ENCODE measurements at places on chromosomes 6 and 20.

- no peak for DNase-seq
Observed at GRCh38 chr6:155126727-155127439, 131.8 kb downstream of the TIAM2 start.

DNA sequence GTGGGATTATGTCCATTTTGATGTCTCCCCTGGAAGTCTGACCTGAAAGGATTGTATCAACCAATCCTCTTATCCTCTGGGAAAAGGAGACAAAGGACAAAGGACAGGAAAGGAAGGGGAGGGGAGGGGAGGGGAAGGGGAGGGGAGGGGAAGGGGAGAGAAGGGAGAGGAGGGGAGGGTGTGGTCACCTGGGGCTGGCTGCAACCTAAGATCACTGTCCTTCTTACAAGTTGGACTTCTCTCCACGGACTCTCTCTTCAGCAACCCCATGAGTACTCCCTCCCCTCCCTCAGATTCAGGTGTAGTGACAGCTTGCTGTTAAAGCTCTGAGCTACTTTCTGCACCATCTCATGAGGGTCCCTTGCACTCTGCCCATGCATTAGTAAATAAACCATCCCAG is 58.9 kb upstream of the KLHL31 start:
- no peak for DNase-seq

GRCh38 chr6:127115084-127115655 is 3.3 kb upstream of the RSPO3 start:
- DNase-seq = no peak

GRCh38 chr20:1897965-1898464 is 2.8 kb downstream of the SIRPA start:
- DNase-seq = peak; percentile 93

DNA sequence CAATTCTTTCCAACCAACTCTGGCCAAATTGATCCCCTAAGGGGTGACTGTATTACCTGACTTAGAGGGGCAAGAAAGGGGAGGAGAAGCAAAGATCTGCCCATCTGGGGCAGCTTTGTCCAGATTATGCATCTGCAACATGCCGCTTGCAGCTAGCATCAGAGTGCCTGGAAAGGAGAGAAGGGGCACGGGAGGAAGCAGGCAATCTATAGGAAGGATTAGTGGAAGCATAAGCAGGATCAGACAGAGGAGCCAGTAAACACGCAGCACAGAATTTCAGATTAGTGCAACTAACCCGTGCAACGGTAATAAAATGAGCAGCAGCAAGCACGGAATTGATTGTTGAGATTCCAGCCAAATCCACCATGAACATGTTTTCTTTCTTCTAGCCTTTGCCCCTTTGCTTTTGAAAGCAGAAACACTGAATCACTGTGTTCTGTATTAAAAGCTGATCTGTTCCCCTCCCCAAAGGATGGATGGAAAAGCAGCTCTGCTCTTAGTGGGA is 643.6 kb upstream of the CHD6 start:
- DNase-seq = no peak

GRCh38 chr20:18886756-18887155 is 73.2 kb downstream of the SCP2D1 start:
- DNase-seq = no peak

GRCh38 chr6:68727699-68728098 is 92.6 kb downstream of the ADGRB3 start:
- no peak for DNase-seq

- no peak for DNase-seq
Observed at GRCh38 chr6:134810402-134810801, 139.5 kb downstream of the ALDH8A1 start.

DNA sequence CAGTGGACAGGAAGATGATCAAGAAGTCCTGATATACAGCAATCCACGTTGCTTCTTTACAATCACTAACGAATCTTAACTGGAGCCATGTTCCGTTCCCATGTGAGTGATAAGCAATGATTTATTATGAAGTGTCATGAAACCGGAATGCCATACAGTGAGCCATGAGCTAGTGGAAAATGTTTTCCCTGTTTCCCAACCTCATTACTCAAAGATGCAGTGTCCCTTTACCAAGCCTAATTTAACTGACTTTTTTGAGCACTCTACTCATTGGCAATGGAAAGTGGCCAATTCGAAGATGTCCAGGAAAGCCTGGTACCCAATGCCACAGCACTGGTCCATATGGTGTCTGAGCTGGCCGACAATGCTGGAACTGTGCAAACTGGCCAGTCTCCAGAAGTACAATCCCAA is 148.3 kb downstream of the ZNF217 start:
- no peak for DNase-seq

DNA sequence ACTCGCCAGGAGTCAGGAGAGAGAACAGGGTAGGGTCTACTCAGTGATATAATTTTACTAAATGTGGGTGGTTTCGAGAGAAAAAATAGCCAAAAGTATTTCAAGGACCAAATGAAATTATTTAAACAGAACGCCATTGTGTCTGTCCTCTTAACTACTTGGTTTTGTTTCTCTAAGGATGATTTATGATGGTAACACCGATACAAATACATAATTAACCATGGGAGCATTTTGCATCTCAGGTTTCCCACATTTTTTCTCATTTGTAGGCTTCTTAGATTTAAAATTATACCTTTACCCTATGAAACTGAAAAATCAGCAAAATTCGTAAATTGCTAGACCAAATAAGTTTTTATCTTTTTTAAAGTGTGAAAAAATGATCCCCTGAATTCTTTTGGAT is 188.2 kb downstream of the ZFP64 start:
- DNase-seq = no peak

- DNase-seq = no peak
Observed at GRCh38 chr20:5596401-5597193, 153.6 kb upstream of the SHLD1 start.

DNA sequence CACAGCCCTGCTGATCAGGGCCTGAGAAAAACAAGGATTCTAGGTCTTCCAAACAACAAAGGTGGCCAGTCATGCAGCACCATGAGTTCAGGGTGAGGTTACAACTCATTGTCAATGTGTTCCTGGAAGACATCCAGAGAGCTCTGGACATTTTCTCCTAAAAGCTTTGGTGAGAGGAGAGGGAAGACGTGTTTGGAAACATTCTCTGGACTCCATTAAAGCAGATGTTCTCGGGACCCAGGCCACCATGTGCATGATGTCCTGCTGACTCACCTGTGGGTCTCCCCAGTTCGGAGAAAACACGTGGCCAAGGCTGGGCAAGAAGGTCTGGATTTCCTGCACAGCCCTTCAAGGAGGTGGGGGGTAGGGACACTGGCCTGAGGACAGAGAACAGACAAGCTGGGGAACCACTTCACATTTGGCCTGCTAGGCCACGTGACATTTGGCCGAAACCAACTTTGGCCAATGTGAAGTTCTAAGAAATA is 61.6 kb downstream of the KCNB1 start:
- no peak for DNase-seq

GRCh38 chr6:3386374-3386857 is 70.4 kb downstream of the SLC22A23 start:
- DNase-seq = no peak

- no peak for DNase-seq
Observed at GRCh38 chr6:29014729-29015608, 9.9 kb upstream of the ZNF311 start.

GRCh38 chr6:119542037-119542436 is 192.5 kb upstream of the MAN1A1 start:
- DNase-seq = no peak

GRCh38 chr20:5691918-5692618 is 58.1 kb upstream of the SHLD1 start:
- peak; percentile 73 for DNase-seq

- DNase-seq = no peak
Observed at GRCh38 chr6:16472349-16473069, 234.1 kb downstream of the GMPR start.

DNA sequence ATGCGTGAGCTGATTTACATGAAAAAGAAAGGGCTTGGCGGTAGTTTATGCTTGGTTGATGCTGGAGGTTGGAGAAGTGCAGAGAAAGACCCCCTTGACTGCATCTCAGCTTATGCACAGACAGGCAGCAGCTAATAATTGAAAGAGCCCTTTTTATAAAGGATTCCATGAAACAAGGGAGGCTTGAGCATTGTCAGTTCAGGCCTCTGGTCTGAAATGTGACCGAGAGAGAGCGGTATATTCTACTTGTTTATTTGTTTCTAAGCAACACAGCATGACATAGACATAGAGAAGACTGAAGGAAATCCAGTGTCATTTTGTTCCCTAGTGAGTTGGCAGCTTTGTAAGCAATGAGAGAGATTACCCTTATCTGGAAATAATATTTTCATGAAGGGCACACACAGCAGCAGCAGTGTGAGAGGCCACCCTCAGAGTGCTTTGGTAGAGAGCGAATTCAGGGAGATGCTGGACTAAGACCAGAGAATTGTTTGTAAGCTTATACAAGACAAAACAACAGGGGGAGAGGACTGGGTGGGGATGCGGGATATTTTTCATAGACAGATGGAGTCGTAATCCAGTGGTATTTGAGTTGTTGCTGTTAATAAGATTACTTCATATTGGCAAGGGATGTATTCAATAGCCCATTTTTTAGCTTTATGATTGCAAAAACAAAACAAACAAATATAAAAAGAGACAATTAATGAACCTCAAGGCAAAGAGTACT is 34.6 kb upstream of the LAMA2 start:
- DNase-seq = no peak

- no peak for DNase-seq
Observed at GRCh38 chr20:62427172-62428001, at the start of gene RBBP8NL. TSS of gene RBBP8NL (minus strand) at chr20:62427539. CDS start at chr20:62419647, 7,892 bp downstream.

DNA sequence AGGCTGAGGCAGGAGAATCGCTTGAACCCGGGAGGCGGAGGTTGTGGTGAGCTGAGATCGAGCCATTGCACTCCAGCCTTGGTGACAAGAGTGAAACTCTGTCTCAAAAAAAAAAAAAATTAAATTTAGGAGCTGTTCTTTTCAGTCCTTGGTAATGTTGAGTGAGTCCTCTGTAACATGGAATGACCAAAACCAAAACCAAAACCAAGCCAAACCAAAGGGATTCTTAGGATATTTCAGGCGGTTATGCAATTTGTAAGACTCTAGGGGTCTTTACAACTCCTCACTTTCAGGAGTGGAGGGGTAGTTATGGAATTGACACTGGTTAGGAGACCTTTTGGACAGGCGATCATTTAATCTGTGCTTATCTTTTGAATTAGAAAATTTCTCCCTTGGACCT is 15.8 kb downstream of the TIAM2 start:
- no peak for DNase-seq

GRCh38 chr6:140181876-140182275 is 807.4 kb upstream of the CITED2 start:
- DNase-seq = no peak

GRCh38 chr20:4666001-4666479 is 55.7 kb upstream of the PRND start:
- no peak for DNase-seq

GRCh38 chr6:37531026-37531425 is 31.3 kb upstream of the CCDC167 start:
- no peak for DNase-seq

- no peak for DNase-seq
Observed at GRCh38 chr6:10268611-10269310, 146.1 kb downstream of the TFAP2A start.

DNA sequence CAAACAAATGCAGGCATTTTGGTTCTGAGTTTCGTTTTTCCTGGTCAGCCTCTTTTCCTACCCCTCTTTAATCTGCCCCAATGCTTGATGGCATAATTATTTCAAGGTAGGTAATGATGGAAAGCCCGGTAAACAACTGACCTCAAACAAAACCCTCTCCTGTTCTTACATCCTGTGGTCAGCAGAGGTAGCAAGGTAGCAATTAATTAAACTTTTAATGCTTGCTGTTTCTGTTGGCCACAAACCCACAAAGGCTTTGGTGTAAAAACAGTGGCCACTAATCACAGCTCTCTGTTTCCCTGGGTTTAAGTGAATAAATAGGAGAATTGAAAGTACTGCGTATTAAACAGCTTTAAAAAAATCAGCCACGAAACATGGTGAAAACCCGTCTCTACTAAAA is 261.5 kb upstream of the SOX4 start:
- DNase-seq = no peak

DNA sequence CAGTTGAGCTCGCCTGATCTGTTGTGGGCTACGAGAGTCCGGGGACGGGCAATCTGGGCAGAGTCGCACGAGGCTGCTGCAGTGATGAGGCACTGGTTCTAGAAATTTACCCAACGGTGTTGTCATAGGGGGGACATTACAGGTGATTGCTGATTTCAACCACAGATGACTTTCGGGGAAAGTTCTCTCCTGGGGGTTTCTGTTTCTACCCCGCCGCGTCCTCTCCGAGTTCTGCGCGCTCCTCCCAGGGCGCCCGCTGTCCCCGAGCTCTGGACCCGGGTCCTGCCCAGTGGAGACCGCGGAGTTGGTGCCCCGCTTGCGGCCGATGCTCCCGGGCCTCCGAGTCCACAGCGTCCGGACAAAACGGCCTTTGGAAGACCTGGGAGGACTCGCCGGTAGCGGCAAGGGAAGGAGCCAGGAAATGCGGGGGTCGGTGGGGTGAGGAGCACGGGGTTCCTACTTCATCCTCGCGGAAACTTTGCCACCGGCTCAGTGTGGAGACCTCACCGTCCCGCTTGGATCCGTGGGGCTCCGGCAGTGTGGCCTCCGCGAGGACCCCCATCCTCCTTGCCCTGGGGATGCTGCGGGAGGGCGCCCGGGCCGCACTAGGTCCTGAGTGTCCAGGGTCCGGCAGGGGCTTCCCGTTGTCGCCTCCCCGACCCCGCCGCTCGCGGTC is 12.3 kb upstream of the RAET1L start:
- no peak for DNase-seq

DNA sequence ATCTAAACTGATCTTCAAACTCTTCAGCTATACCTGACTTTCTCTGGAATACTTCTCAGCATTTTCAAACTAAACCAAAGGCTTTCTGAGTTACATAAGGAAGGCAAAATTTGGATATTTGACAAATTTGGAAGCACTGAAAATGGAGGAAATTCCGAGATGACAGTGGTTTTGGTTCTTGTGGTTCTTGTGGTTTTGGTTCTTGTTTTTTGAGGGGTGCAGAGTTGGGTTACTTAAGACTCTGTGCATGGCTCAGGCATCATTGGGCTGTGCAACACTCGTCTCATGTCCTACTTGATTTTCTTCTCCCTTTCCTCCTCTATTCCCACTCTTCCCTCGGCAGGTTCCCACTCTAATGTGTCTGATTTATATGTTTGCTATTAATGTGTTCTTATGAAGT is 78.0 kb downstream of the SLC22A3 start:
- DNase-seq = no peak

- no peak for DNase-seq
Observed at GRCh38 chr6:163998496-163998895, 584.0 kb downstream of the QKI start.

DNA sequence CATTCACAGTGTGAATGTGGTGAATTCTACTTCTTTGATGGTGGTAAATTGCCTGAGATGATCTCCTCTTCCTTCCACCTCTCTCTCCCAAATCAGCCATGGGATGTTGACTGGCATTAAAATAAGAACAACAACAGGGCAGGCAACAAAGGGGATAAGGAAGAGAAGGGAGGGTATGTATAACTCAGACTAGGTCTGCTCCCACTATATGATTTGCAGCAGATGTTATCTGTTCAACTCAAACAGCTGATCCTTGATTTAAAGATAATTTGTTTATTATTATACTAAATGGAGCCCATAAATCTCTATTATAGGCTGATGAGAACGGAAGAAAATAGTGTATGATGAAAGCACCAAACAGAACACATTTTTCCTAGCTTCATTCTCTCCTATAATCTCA is 262.0 kb downstream of the BTBD3 start:
- DNase-seq = no peak
